NCI-H1694 treated with DMSO at 0.1 percent for 48 hours (cell line): ENCODE measurements at places on chromosomes 5 and 9.

DNA sequence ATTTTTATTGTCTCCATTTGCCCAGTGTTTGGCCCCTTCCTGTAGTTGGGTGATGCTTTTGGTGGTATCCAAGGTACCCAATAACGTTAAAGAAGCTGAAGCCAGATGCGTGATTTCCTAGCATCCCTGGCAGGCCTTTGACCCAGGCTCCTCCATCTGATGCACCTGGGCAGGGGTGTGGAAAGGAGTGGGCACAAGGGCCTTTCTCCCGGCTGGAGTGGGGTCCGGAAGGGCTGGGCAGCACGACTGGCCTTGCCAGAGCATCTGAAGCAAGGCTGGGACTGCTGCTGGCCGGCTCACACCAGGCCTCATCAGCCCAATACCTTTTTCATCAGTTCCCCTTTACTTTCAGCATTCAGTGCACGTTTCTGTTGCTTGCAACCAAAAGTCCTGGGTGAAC is 220.2 kb downstream of the FANCC start:
- DNase-seq = no peak

- DNase-seq = no peak
Measured at GRCh38 chr5:15655683-15656082, 155.7 kb downstream of the FBXL7 start.

- no peak for DNase-seq
Measured at GRCh38 chr9:95004411-95005277, 278.1 kb downstream of the AOPEP start.

- no peak for DNase-seq
Measured at GRCh38 chr9:122226142-122226757, 2.5 kb downstream of the LHX6 start.

GRCh38 chr5:96220610-96221390 is 212.2 kb downstream of the PCSK1 start:
- no peak for DNase-seq

DNA sequence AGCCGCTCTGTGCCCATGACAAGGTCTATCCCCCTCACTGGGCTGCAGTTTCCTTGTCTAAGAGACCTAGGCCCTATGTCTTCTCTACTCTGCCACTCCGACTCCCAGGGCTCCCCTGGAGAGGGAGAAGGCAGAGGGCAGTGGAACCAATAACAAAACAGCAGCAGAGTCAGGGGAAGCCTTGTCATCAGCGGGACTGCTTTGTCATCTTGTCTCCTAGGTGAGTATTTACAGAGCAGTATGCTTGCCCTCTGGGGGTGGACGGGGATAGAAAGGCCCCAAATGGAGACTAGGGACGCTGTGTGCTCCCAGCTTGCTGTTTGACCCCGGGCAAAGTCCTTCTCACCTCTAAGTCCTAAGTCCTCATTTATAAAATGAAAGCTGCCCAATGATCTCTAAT is 318.5 kb downstream of the CDK5RAP2 start:
- DNase-seq = no peak

GRCh38 chr9:102038006-102038405 is 299.6 kb upstream of the GRIN3A start:
- DNase-seq = no peak

DNA sequence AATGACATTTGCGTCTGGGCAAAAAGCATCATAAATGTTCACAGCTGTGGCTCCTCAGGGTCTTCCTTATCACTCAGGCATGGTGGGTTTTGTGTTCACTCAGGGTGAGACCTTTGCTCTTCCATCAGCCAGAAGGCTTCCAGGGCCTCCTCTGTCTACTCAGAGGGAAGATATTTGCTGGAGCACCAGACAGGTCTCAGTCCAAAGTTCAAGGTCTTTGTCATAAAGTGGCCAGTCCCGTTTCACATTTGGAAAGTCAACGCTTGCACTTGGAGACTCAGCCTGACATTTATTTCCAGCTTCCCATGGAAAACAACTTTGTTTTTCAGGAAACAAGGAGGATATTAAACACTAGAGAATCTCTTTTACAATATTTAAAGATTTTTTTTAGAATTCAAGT is 12.2 kb upstream of the CARTPT start:
- DNase-seq = no peak

- DNase-seq = no peak
Measured at GRCh38 chr5:170611449-170612090, 107.8 kb downstream of the KCNIP1 start.

GRCh38 chr9:34633851-34634550 is 3.6 kb downstream of the SIGMAR1 start:
- peak; percentile 62 for DNase-seq

- DNase-seq = no peak
Measured at GRCh38 chr5:9625286-9625685, 4.9 kb downstream of the TAS2R1 start.

DNA sequence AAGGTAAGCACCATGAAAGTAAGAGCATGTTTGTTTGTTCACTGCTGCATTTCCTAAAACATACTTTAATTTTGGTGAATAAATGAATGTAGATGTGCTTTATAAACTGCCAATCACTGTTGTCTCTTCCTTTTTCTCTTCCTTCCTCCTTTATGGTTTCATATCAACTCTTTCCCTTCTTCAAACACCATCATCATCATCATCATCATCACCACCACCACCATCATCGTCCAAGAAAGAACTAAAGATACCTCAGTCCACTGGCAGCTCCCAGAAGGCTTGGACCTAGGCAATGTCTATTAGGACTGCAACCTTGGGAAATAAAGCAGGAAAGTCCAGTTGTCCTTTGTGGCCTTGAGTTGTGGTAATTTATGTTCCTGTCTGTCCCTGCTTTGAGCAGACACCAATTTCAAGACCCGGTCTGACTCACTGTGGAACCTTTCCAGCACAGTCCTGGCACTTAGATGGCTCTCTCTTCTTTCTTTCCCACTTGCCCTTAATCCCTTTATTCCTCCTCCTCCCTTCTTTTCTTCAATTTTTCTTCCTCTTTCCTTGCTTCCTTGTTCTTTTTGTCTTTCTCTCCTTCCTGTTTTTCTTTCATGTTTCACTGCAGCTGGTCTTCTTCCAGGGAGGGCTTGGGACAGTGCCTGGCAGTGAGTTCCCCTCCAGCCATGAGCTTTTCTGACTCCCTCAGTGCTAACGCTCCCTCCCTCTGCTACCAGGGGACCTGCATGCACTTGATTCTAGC is 99.3 kb downstream of the ANGPTL2 start:
- no peak for DNase-seq

- no peak for DNase-seq
Measured at GRCh38 chr9:100020121-100020795, 78.5 kb downstream of the ERP44 start.

DNA sequence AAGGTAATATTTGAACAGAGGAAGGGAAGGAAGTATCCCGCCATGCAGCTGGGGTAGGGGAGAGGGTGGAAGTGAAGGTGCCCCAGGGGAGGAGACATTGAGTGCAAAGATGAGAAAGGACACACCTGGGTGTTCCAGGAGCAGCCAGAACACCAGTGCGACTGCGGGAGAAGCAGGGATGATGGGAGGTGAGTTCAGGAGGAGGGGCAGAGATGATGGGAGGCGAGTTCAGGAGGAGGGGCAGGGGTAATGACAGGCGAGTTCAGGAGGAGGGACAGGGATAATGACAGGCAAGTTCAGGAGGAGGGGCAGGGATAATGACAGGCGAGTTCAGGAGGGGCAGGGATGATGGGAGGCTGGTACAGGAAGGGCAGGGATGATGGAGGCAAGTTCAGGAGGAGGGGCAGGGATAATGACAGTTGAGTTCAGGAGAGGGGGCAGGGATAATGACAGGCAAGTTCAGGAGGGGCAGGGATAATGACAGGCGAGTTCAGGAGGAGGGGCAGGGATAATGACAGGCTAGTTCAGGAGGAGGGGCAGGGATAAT is 17.2 kb upstream of the SPOCK1 start:
- no peak for DNase-seq

- no peak for DNase-seq
Measured at GRCh38 chr9:137402746-137403145, 20.2 kb downstream of the EXD3 start.

GRCh38 chr5:80623999-80624398 is 30.5 kb upstream of the MSH3 start:
- no peak for DNase-seq

DNA sequence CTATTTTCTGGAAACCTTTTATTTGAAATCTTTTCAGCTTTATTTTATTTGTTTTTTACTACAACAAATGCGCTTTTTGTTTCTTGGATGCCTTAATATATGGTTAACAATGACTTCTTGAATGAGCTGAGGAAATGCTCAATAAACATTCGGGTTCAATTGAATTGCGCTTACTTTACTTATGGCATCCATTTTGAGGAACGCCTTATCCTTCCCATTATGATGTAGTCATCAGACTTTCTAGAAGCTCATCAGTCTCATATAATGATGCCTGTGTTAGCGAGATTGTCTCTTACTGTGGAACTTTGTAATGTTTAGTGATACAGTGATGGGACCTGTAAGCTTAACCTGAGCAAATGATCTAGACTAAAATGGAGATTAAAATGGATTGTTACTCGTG is 916 bp downstream of the SHLD3 start:
- no peak for DNase-seq

GRCh38 chr9:98101868-98102273 is 17.2 kb downstream of the TRIM14 start:
- DNase-seq = no peak

GRCh38 chr5:155480731-155481131 is 467.2 kb downstream of the KIF4B start:
- no peak for DNase-seq

DNA sequence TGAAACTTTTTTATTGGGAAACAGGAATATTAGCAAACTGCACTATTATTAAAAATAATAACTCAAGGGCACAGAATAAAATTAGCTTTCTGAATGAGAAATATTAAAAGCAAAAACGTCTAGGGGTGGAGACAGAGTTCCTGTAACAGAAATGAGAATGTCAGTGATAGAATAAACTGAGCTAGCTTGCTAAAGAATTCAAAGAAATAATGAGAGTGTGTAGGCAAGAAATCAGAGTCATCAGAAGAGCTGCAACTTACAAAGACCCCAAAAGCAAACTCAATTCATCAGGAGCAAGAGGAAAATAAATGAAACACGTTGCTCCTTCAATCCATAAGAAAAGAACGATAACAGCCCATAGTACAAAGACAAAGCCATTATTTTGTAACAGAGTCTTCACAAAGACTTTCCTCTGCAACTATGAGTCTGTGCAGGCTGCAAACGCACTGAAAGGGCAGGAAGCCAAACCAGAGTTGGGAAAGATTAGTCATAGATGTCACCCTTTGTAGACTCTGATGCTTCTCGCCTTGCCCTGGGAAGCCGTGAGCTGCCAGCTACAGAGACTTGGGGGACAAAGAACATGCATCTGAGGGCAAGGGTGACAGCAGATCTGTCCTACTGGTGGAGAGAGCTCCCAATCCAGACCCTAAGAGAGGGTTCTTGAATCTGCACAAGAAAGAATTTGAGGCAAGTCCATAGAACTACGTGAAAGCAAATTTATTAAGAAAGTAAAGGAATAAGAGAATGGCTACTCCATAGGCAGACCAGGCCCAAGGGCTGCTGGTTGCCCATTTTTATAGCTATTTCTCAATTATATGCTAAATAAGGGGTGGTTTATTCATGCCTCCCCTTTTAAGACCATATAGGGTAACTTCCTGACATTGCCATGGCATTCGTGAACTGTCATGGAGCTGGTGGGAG is 40.8 kb downstream of the SHC3 start:
- no peak for DNase-seq

- no peak for DNase-seq
Measured at GRCh38 chr5:100697970-100698369, 162.8 kb downstream of the FAM174A start.

- DNase-seq = no peak
Measured at GRCh38 chr5:95445995-95446394, 54.8 kb downstream of the FAM81B start.

- DNase-seq = no peak
Measured at GRCh38 chr9:123304340-123304691, 35.9 kb upstream of the STRBP start.

GRCh38 chr9:505741-506059 is 291.0 kb downstream of the DOCK8 start:
- no peak for DNase-seq

- no peak for DNase-seq
Measured at GRCh38 chr5:158013303-158013702, 154.4 kb upstream of the CLINT1 start.

DNA sequence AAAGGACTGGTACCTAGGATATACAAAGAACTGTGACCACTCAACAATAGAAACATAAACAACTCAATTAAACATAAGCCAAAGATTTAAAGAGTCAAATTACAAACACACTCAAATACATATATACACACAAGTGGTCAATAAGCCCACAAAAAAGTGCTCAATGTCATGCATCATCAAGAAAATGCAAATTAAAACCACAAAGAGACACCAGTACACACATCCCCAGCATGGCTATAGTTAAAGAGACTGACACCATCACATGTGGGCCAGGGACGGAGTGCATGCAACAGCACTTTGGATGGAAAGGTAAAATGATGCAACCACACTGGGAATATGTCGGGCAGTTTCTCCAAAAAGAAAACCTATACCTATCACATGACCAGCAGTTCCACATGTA is 89.7 kb downstream of the CAAP1 start:
- DNase-seq = no peak

DNA sequence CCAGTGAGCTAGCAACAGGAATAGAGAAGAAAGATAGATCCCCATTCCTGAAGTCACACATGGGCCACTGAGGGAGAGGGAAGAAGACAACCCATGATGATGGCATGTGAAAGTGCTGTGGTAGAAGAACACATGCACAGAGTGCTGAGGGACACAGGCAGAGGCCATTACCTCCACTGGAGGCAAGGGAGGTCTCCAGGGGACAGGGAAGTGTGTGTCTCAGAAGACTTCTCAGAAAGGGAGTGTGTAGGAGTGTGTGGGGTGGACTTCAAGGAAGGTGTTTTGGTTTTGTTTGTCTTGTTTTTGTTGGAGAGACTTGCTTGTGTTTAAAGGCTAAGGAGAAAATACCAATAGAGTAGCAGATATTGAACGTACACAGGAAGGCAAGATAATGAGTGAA is 77.0 kb upstream of the SMARCA2 start:
- DNase-seq = no peak

GRCh38 chr5:37918424-37918823 is 78.6 kb upstream of the GDNF start:
- DNase-seq = no peak

DNA sequence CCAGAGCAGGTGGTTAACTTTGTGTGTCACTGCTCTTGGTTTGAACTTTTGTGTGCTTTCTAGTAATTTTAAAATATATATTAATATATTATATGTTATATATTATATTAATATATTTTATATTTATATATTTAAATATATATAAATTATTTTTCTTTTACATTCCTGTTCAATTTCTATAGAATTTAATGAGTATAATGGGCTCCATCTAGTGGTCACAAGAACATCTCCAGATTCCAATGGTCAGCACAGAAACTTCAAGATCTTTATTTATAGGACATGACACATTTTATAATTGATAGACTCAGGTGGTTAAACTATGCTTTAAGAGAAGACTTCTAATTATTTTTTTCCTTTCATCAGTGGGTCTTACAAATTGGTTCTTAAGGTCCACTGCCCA is 39.1 kb downstream of the COL23A1 start:
- peak; percentile 45 for DNase-seq
